NCI-H460 (cell line): ENCODE measurements at places on chromosomes 5 and 9. TPM values are rescaled to one million over a fixed set of nuclear protein-coding genes. Genes with fewer than 3 reads are reported as not detected.

DNA sequence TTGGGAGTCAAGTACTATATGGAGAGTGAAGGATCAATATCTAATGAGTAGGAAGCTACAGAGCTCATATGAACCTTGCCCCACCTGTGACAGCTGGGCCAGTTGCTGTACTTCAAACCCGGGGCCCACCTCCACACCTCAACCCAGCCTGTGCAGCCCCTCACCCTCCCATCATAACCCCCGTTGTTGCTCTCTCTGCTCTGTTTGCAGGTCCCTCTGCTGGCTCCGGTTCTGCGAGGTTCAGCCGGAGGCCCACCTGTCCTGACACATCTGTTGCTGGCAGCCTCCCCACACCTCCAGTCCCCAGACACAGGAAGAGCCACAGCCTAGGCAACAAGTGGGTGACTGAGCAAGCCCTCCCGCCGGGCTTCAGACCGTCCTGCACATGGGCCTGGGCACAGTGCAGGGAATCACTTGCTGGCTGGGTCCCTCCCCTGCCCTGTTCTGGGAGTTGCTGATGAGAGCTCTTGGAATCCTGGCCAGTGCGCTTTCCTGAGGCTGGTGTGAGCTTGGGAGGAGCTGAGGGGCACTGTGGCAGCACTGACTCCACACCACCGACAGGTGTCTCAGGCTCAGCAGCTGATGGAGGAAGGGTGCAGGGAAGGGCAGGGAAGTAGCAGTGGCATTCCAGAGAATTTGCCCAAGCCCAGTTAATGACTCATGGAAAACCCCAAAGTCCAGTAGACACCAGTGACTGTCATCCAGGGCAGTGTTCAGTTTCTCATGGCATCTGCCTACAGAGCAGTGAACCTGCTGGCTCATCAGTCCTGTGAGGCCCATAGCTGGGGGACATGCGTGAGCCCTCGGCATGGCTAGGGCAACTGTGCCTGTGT is 69.5 kb upstream of the GARNL3 start:
- DNase-seq = no peak

DNA sequence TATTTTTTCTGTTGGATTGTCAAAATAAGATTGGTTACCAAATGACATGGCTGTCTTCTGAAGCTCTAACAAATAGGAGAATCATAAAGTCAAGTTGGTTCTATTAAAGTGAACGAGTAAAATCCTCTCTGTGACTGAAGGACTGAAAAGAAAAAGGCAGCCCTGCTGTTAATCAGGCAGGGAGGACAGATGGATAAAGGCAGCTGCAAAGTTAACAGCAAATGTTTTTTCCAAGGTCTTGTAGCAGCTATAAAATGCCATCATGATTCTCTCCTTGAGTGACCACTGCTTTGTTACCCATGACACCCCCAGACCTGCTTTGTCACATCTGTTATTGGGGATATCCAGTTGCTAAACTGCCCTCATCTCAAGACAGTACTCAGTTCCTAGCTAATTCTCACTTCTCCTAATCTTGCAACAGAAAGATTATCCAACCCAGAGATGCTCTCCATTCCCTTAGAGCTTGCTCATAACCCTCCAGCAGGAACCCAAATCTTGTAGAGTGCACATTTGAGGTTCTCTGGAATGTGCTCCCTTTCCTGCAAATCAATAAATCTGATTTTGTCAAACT is 89.7 kb upstream of the PARP8 start:
- no peak for DNase-seq

GRCh38 chr5:122470365-122470764 is 158.3 kb downstream of the SNCAIP start:
- DNase-seq = no peak

Gene BICD2
- total RNA-seq = 21.4 and 23.6 TPM in 2 replicates
